Stimulated activated CD8-positive, alpha-beta memory T cell treated with anti-CD3 and anti-CD28 coated beads, Interleukin-15, amount 100 ng/mL, for 24 hours (primary cell): ENCODE measurements at places on chromosomes 2 and 18.

GRCh38 chr2:240739797-240740196 lies 48.1 kb downstream of the AQP12A start:
- DNase-seq: no peak

GRCh38 chr2:146879882-146880281 lies 964.9 kb upstream of the ACVR2A start:
- no peak for DNase-seq

DNA sequence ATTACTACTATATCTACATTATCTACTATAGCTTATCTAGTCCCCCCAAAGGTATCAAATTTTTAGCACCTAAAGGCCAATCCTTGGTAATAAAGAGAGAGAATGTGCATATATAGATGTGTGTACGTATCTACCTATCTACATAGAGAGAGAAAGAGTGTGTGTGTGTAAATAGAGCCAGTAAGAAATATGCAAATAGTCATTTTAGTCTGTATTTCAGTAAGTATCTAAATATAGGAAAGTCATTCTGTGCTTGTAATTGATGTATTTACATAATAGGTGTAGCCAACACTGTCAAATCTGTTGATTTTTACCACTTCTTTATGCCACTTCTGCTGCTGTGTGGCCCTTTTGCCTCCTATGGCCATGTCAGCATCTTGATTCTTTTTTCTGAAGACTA lies 284.5 kb upstream of the TFPI start:
- DNase-seq: no peak

GRCh38 chr2:17086990-17087389 lies 421.4 kb upstream of the CYRIA start:
- DNase-seq: no peak

- DNase-seq: no peak
Observed at GRCh38 chr2:62698653-62699052, 6.9 kb upstream of the EHBP1 start.

GRCh38 chr18:34085140-34085739 lies 139.5 kb downstream of the NOL4 start:
- DNase-seq: no peak

- no peak for DNase-seq
Observed at GRCh38 chr2:220293966-220294365, 666.5 kb downstream of the SLC4A3 start.

GRCh38 chr2:133812826-133813617 lies 244.8 kb upstream of the NCKAP5 start:
- no peak for DNase-seq

DNA sequence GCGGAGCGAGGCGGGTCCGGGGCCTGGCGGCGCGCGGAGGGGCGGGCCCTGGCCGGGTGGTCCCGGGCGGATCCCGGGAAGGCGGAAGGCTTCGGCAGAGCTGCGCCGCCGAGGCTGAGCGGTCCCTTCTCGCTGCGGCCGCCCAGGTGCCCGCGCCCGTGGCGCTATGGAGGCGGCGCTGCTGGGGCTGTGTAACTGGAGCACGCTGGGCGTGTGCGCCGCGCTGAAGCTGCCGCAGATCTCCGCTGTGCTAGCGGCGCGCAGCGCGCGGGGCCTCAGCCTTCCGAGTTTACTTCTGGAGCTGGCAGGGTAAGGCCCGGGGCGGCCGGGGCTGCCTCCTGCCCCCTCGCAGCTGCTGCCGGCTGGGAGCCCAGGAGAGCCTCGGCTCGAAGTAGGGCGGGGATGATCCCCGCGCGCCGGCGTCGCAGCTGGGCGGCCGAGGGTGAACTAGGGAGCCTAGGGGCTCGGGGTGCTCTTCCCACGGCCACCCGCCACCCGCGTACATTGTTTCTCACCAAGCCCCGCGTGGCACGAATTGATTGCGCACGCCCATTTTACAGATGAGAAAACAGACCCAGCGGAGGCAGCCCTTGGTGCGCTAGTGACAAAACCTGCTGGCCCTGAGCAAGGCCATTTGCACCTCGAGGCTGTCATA lies at the start of gene SLC66A3:
Gene SLC66A3 (plus strand): TSS at position 87 of the 655 bp plus-strand sequence. CDS start 80 bp downstream, at position 167.
- DNase-seq: no peak

DNA sequence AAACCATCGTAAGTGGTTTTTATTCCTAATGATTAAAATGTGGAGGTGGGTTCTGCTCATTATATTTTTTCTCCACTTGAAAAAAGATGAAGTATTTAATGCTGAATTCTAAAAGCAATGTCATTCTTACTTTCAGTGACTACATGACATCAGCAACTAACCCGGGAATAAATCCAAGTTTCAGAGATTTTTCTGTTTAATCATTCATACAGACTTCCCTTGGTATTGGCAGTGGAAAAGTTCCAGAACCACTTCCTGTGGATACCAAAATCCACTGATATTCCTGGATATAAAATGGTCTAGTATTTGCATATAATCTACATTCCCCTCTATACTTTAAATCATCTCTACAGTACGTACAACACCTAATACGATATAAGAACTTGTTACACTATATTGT lies 128.6 kb downstream of the ZNF532 start:
- DNase-seq: no peak

- DNase-seq: no peak
Observed at GRCh38 chr2:133844214-133844892, 276.1 kb upstream of the NCKAP5 start.

DNA sequence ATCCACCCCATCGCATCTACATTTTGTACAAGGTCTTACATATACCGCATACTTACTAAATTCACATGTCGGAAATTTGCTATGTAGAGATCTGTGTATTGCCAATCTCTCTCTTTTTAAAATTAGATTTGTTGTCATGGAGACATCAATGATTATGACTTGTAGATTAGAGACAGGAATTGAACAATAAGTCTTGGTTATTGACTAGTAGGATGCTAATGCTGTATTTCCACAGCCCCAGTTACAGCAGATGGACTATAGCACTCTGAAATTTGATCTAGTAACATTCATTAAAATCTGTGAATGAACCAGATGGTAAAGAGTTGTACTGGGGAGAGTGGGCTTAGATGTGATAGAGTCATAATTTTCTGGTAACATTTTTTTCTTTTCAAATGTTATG lies 805.7 kb downstream of the SLC4A3 start:
- DNase-seq: no peak

GRCh38 chr18:79378536-79379250 lies 17.0 kb upstream of the NFATC1 start:
- DNase-seq: peak; percentile 73

DNA sequence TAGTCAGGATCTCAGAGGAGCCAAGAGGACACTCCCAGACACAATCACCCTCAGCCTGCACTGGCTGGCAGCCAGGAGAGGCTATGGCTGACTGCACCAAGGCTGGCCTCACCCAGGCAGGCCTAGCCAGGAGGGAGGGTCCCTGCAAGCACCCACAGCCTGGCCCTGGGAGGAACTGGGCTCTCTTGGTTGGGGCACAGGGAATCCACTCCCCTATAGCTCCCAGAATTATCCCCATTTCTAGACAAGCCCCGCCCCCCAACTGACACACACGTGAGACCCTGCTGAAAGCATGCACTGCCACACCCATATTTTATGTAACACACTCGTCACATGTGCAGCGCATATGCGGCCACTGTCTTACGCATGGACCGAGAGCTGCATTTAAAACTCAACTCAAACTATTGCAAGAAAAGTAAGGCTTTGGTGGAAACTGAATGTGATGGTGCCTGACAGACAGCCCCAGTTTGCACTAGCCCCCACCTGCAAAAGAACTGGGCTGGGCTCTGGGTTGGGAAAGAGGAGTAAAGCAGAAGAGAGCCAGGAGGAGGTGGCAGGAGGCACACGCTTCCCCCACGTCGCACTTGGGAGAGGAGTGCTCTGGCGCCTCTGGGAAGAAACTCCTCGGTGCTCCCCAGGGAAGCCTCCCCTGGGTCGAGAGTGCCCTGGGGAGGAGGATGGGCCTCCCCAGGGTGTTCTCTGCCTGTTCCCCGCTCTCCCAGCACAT lies 28.9 kb upstream of the ARHGEF4 start:
- DNase-seq: no peak
